ENCODE measurements at places on chromosomes 4 and X.

- no peak for DNase-seq
Measured at GRCh38 chr4:38738940-38739803, 43.6 kb downstream of the TLR10 start.

GRCh38 chrX:39953879-39954278 lies 143.9 kb downstream of the BCOR start:
- DNase-seq = no peak

GRCh38 chr4:123564758-123565346 lies 168.3 kb downstream of the SPRY1 start:
- peak; percentile 72 for DNase-seq

DNA sequence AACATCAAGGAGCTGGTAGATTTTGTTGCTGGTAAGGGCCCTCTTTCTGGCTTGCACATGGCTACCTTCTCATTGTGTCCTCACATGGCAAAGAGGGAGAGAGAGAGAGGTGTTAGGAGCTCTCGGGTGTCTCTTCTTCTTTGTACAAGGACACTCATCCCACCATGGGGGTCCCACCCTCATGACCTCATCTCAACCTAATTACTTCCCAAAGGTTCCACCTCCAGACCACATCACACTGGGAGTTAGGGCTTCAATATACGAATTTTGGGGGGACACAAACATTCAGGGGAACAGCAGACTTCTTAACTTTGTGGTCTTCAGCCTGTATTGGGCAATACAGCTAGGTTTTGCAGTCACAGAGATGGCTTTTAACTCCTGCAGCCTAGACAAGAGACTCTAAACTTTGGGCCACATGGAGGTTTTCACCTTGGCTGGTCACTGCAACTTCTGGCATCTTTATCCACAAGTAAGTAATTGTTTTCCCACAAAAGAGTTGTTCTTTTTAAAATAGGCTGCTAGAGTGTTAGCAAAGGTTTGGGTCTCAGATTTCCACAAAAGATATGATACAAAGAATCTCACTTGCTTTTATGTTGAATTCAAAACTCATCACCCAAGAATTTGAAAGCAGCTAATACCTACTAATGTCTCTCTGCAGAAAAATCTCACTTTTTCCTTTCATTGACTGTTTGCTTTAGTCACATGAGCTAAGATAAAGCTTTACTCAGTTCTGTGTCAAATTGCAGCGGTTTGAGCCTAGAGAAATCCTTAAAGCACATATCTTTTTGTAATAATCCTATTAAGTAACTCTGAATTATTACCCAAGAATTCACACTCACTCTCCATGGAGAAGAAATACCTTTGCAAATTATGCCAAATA lies 39.6 kb upstream of the BBS12 start:
- DNase-seq = no peak

GRCh38 chr4:2961811-2962441 lies 1.3 kb downstream of the NOP14 start:
- DNase-seq = no peak

GRCh38 chrX:107686026-107686425 lies 57.7 kb downstream of the PRPS1 start:
- DNase-seq = no peak

- DNase-seq = no peak
Measured at GRCh38 chr4:75137302-75137701, 204.4 kb downstream of the PARM1 start.

DNA sequence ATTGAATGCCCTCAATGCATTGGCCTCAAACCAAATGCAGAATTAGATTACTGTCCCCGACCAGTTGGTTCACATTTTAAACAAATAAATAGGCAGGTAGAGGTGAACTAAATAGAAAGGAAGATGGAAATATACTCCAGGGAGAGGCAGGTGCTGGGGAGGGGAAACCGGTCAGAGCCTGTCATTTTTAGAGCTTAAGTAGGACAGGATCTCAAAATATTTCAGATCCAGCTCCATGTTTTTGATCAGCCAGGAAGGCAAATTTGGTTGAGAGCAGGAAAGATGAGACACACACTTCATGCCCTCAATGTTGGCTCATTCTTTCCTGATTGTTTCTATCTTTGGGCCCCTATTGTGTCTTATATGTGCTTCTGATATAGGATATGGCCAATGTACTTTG lies 206.7 kb downstream of the SHROOM3 start:
- no peak for DNase-seq

DNA sequence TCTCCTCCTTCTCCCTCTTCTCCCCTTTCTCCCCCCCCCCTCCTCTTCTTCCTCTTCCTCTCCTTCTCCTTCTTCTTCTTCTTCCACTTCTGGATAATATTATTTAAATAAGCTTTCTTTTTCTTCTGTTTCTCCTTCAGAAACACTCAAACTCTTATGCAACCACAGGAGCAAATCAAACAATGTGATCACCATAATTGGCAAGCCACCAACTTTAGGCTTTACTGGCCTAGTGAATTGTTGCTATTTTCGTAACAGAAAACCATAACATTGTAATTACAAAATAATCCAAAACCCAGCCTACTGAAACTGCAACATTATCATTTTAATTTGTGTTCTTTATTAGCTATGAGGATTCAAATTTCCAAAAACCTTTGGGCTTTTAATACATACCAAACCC lies 14.3 kb downstream of the DCAF8L1 start:
- no peak for DNase-seq

DNA sequence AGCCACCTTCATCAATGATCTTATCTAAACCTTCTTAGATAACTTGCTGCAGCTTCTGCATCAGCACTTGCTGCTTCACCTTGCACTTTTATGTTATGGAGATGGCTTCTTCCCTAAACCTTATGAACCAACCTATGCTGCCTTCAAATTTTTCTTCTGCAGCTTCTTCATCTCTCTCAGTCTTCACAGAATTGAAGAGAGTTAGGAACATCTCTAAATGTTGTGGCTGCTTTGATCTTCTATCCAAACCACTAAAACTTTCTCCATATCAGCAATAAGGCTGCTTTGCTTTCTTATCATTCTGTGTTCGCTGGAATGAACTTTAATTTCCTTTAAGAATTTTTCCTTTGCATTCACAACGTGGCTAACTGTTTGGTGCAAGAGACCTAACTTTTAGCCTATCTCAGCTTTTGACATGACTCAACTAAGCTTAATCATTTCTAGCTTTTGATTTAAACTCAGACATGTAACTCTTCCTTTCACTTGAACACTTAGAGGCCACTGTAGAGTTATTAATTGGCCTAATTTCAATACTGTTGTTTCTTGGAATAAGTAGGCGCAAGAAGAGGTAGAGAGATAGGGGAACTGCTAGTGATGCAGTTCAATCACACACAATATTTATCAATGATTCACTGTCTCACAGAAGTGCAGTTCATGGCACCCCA lies 36.1 kb upstream of the CORIN start:
- DNase-seq = no peak

DNA sequence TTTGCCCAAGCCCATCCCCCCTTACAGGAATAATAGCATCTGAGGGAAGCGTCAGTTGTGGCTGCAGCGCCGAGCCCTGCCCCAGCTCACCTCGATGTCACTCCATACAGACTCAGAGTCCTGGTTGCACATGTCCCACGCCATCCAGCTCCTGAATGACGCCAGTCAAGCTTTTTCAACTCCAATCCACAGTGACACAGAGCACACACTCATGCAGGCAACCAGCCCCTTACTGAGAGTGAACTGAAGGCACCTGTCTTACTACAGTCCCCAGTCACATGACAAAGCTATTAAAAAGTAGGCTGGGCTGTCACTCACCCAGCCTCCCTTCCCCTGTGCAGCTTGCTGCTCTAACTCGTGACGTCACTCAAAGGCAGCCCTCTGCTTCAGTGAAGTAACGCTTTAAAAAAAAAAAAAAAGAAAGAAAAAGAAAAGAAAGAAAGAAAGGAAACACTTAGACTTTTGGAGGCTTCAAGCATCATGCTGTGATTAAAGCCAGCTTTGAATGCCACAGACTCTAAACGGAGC lies at the start of gene PPARGC1A:
Gene PPARGC1A (minus strand): TSS at position 234 of the 528 bp plus-strand sequence. CDS start 90 bp downstream, at position 144.
- no peak for DNase-seq

- no peak for DNase-seq
Measured at GRCh38 chr4:73258436-73258685, 237 bp downstream of the ANKRD17 start.

DNA sequence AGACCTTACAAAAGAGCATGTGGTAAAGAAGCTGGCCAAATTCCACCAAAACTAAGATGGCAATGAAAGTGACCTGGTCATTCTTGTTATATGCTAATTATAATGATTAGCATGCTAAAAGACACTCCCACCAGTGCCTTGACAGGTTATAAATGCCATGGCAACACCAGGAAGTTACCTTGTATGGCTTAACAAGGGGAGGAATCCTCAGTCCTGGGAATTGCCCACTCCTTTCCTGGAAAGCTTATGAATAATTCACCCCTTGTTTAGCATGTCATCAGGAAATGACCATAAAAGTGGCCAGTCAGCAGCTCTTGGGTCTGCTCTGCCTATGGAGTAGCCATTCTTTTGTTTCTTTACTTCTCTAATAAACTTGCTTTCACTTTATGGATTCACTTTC lies 87.9 kb downstream of the UPRT start:
- DNase-seq = no peak

GRCh38 chr4:83504503-83504902 lies 19.6 kb upstream of the ABRAXAS1 start:
- DNase-seq = no peak

DNA sequence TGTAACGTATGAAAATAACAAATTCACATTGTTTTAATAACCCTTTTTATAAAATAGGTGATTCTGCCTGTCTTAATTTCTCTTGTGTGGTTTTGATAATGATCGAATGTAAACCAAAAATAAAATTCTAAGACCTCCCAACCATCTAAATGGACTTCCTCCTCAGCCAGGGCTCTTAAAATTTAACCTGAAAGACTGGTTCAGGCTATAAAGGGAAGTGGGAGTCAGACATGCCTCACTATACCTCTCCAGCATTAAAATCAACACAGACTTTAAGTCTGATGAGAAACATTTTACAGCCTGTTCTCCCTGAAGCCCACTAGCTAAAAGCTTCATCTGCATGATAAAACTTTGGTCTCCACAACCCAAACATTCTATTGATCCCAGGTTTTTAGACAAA lies 97.6 kb upstream of the STIM2 start:
- no peak for DNase-seq

- no peak for DNase-seq
Measured at GRCh38 chrX:87961471-87961870, 443.9 kb downstream of the KLHL4 start.

DNA sequence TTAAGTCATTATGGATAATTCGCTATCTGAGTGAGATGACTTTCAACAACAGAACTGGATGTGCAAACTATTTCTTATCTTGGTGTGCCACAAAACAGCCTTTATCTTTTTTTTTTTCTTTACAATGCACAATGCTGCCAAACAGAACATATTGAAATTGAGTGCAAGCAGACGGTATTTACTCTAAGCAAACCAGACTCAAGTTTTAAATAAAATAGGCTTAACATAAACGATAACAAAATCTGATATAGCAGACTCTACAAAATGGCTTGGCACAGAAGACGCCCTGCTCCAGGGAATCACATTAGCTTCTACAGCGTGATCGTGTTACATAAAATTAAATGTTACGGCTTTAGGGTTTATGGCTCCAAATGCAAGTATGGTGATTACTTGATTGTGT lies 9.6 kb upstream of the STK32B start:
- DNase-seq = no peak

DNA sequence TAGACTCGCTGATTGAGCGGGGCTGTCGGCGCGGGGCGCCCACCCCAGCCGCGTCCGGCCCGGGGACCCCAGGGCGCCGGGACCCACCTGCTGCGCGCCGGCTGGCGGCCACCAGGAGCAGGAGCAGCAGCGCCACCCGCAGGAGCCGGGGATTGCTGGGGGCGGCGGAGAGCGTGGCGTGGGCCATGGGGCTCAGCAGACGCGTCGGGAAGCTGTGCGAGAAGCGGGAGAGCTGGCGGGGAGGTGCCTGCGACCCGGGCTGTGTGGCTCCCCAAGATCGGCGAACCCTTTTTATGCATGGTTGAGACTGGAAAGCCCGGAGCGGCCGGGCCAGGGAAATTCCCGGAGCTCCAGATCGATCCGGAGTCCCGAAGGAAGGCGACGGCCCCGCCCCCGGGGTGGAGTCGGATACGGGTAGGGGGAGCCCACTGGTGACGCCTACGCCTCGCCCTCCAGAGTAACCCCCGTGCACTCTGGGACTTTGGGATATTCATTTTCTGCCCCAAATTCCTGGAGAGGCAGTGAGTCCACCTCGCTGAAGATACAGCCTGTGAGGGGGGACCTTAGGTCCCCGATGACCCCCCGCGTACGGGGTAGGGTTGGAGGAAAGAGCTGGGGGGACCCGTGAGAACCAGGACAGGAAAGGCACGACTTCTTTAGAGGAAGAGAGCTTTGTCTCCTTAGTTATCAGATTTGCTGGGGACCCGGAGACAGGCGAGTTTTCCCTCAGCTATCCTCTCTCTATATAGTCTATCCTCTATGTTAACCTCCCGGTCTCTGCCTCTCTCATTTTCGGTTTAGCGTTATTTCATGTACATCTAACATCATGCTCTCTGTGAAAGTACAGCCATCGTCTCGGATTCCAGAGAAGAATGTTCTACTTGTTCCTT lies at the start of gene CXCL3:
Gene CXCL3 (minus strand): TSS at position 265 of the 890 bp plus-strand sequence. CDS start 78 bp downstream, at position 187.
- DNase-seq = peak; percentile 89

DNA sequence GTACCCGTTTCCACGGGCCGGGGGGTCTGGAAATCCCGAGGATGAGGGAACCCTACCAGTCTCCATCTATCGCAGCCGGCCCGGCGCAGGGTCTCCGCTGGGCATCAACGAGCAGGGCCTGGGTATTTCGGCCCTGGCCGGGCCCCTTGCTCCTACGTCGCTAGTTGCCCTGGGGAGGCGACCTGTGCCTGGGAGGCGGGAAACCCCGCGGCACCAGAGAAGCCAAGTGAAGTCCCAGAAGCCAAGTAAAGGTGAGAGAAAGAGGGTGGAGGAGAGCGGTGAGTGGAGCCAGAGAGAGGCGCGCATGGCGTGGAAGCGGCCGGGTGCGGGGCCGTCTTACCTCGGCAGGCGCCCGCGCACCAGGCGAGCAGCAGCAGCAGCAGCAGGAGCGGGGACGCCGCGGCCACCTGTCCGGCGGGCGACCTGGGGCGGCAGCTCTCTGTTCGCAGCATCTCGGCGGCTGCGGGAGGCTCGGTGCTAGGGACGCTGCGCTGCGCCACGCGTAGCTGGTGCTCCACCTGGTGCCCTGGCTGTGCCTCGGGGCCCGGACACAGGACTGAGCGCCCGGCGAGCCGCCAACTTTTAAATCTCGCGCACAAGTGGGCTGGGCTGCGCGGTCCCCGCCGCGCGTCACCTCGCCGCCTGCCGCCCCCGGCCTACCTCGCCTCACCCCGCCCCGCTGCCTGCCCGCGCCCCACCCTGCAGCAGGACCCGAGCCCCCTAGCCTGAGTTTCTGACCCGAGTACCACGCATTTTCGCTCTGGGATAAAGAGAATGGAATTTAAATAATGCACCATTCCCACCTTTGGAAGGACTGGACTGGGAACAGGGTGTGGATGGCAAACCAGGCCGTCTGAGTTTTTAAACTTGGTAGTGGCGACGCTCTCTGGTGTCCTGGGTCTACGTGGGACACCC lies at the start of gene NMU:
Gene NMU (minus strand): TSS at position 558 of the 915 bp plus-strand sequence. CDS start 106 bp downstream, at position 452.
- no peak for DNase-seq

DNA sequence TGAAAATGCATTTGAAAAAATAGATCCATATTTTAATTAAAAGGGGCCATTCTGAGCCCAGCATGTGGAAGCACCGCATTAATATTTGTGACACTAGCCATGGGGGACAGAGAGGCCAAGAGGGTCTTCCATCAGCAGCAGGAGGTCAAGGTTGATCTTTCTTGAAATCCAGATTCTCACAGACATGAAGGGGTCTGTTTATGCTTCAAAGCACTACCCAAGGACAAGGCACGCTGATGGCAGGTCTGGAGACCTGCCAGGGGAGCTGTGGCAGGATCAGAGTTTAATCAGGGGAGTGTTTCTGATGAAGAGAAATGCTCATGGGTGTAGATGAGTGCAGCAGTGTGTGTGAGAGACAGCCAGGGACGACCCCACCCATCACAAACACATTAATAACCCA lies 243.3 kb downstream of the LDB2 start:
- no peak for DNase-seq

- DNase-seq = no peak
Measured at GRCh38 chr4:15144249-15144966, 142.1 kb downstream of the CPEB2 start.
